ENCODE measurements at places on chromosomes 3 and 15. TPM values are rescaled to one million over a fixed set of nuclear protein-coding genes. Genes with fewer than 3 reads are reported as not detected.

NMNAT3 gene
- total RNA-seq = 1.8 TPM

PROK2 gene
- total RNA-seq = not detected

DNA sequence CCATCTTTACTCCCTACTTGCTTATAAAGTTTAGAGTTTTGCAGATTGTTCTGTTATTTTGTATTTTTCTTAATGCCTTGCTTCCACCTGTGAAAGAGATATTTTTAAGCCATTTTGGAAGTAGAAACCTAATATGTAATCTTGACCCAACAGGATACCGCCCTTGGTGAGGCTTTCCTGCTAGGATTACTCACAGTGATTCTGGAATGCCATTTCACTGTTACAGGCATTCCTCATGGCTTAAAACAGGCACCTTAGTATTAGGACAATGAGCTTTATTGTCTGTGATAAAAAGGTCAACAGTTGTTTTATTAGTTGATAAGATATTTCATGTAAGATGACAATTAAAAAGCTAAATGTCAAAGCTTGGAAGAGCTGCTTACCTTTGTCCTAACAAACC, 58.2 kb downstream of the PHLDB2 start:
- peak; percentile 55 for DNase-seq

TMEM212 gene
- not detected for total RNA-seq

- no peak for DNase-seq
Observed at GRCh38 chr3:154990543-154990942, 89.6 kb upstream of the MME start.

PLSCR2 gene
- not detected for total RNA-seq

EPHB3 gene
- 4.7 TPM for total RNA-seq

DNA sequence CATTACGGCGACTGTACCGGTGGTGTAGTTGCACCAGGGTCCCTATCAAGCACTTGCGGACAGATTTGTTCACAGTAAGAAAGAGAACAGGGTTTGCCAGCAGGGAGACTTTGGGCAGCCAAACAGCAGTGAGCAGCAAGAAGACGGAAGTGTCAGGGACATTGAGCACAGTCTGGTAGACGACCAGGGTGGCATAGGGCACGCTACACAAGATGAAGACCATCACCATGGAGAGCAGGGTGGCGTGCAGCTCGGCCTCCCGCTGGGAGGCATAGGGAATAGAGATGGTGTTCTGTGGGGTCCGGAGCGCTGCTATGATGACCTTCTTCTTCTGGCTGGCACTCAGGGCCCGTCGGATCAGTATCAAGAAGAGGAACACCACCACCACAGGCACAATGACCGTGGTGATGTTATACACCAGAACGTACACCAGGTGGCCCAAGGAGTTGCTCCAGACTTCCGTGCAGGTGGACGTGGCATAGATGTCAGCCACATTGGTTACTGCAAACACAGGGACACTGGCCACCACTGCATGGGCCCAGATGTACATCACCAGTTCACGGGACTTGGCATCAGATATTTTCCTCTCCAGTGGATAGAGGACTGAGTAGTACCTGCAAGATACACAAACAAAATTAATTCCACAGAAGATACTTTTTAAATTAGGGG, 19.1 kb upstream of the FSIP1 start:
- DNase-seq = no peak

Measured in fibroblast of the aortic adventitia (primary cell).